Non-pigmented ciliary epithelial cell (primary cell): ENCODE measurements at places on chromosomes 2 and 18.

DNA sequence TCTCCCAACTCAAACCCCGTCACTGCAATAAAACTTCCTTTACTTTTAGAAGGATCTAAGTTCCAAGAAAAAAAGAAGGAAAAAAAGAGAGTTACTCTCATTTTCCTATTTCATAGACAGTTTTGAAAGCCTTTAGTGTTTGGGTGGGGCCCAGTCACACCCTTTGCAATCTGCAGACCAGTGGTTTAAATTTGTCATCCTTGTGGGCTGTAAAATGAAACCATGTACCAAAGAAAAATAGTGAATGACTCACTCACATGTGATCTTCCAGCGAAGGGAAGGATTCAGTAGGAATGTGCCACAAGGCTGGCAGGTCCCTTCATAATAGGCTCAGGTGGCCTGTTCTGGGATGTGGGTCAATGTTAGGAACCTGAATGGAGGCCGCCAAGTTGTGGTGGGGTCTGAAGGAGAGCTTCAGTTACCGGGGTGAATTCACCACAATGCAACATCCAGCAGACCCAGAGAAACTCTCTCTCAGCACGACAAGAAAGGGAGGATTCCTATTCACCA, 28.3 kb downstream of the ANXA4 start:
- DNase-seq = no peak

DNA sequence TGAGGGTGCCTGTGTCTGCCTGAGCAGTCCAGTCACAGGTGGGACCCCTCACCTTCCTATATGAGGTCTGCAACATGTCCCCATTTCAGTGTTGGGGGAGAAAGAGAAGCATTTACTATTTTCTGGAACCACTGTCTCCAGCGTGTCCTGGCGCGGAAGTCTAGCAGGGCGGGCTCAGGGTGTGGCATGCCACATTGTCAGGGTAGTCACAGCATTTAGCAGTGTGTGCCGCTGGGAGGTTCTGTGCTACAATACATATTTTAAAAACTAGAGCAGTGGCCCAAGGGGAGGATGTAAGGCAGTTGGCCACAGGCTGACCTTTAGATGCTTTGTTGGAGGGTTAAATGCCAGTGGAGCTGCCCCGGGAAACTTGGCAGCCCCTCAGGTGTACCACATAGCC, 12.5 kb downstream of the UBE2F start:
- DNase-seq = no peak

DNA sequence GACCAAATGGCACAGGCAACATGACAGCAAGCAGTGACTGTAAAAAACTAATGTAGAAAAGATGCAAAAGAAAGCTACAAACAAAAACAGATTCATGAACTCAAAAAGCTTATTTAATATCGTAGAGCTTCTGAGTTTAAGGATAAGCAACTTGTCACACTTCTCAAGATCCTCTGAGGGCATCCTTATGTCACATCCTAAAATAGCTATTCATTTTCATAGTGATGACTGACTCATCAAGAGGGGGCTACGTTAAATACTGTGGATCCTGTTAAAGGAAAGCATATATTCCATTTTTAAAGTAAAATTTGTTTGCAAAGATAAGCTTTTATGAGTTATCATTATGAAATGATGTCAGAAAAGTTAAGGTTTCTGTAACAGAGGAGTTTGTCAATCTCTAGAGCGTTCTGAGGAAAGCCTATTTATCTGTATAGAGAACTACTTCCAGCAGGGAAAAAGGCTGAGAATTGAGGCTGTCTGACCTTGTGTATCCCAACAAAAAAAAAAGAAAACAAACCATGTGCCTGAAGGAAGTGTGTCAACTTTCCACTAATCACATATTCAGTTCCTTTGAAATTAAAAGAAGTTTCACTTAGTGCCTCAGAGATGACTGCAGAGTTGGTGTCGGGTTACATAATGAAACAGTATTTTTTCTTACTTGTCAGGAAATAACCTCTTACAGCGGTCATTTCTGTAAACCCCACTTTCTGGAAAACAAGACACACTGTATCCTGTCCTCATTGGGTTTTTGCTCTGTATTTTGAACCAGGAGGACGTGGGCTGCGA, 115.5 kb downstream of the ESCO1 start:
- DNase-seq = peak; percentile 10

GRCh38 chr2:206217166-206217565, 57.3 kb upstream of the ZDBF2 start:
- DNase-seq = no peak

GRCh38 chr2:144477281-144477956, 42.5 kb downstream of the ZEB2 start:
- no peak for DNase-seq

DNA sequence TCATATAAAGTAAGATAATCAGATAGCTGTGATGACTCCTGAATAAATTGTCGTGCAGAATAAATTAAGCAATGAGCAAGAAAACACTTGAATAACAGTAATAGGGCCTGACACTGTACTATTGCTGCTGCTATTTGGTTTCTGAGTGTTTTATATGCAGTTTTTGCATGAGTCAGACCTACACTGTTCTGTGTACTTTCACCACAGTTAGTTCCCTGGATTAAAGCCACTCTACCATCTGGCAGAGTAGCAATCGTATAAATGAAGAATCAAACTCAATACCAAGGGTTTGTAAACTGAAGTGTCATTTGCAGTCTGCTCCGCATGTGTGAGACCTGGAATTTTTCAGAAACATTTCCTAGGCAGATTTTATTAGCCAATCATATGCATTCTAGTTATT, 398.6 kb upstream of the CDH7 start:
- no peak for DNase-seq

DNA sequence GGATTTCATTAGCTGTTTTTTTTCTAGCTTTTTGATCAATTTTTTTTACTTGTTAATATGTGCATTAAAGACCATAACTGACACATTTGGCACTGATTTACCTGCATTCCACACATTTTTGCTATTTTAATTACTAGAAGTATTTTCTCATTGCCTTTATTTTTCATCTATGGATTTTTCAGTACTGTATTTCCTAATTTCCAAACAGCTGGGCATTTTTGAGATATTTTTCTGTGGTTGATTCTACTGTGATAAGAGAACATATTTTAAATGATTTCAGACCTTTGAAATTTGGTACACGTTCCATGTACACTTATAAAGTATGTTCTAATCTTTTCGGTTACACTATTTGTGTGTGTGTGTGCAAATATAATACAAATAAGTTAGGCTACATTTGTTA, 135.3 kb downstream of the PARD3B start:
- DNase-seq = no peak

- DNase-seq = no peak
Measured at GRCh38 chr18:3457261-3457724, 7.3 kb downstream of the TGIF1 start.

DNA sequence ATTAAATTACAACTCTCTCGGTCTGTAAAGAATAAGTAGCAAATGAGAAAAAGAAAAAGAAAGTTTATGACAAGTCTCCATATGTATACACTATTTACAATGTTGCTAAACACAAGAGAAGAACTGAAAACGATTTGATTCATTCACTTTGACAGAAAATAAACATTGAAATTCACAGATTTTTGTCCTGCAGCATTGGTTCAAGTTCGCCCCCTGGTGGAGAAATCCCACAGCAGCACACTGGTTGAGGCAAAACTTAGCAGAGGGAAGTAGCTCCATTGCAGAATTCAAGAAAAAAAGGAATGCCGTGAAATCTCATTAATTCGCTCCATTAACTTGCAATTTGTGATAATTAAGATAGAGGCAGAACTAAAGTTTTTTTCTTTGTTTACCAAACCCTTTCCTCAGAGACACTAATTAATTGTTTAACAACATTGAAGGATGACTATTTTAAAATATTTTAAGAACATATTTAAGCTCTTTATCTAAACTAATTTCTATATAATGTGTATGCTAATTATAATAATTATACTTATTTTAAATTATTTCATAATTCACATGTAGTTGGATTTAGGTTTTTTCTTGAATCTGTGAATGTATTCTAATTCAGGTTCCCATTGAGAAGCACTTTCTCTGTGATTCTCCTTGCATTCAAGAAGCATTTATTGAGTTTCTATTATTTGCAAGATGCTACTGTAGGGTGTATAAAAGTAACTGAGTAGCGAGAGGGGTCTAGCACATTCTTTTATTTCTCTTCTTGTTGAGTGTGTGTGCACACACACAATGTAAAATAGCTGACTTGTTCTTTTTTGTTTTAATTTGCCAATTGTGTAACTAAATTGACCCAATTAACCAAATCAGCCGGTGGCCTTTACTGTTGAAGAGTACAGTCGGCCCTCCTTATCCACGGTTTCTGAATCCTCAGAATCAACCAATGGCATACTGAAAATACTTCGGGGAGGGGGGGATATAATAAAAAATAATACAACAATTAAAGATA, 74.1 kb downstream of the COL4A3 start:
- DNase-seq = no peak

DNA sequence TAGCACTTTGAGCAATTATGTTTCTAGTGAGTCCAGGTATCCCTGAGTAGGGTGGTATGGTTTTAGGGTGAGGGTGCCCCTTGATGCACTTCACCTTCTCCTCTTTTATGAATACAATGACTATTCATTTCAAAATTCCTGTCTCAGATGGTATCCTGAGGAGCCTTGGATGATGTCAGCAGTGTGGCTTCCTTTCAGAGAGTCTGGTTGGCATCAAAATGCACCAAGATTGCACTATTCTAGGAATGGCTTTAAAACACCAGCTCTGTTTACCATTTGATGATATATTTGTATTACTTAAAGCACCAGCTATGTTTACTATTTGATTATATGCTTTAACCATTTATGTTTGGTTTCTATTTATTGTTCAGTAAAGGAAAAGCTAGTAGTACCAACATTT, 141.0 kb downstream of the FMNL2 start:
- no peak for DNase-seq

DNA sequence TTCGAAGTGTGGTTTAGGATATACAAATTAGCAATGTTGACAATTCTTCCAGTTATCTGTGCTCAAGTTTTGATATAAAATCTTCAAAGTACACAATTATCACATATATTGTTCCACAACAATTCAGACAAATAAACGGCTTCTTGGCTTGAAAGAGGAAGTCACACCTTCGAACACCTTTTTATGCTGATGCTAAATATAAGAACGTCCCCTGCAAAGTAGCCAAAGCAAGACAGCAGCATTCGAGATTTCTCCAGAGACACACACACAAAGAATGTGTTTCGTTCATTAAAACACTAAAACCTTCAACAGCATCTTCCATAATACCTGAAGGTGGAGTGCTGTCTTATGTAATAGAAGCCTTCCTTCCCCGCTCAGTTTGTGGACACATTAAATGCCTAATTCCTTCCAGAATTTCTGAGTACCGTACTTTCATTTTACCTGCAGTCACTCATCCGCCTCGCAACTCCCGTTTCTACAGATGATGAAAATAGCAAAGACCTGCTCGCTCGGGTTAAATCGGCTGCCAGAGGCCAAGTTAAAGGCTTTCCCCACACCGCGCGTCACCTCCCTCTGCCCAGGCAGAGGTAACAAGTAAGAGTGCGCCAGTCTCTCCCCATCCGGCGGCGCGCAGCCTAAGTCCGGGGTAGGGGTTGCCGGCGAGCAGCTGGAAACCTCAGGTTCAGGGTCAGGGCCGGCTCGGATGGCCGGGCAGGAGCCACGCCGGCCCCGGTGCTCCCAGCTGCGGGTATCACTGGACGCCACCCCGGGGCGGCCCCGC, 847 bp downstream of the SERPINE2 start:
- no peak for DNase-seq

GRCh38 chr2:236588932-236589592, 19.4 kb downstream of the ACKR3 start:
- no peak for DNase-seq

- no peak for DNase-seq
Measured at GRCh38 chr2:205133544-205133943, 548.8 kb upstream of the NRP2 start.

DNA sequence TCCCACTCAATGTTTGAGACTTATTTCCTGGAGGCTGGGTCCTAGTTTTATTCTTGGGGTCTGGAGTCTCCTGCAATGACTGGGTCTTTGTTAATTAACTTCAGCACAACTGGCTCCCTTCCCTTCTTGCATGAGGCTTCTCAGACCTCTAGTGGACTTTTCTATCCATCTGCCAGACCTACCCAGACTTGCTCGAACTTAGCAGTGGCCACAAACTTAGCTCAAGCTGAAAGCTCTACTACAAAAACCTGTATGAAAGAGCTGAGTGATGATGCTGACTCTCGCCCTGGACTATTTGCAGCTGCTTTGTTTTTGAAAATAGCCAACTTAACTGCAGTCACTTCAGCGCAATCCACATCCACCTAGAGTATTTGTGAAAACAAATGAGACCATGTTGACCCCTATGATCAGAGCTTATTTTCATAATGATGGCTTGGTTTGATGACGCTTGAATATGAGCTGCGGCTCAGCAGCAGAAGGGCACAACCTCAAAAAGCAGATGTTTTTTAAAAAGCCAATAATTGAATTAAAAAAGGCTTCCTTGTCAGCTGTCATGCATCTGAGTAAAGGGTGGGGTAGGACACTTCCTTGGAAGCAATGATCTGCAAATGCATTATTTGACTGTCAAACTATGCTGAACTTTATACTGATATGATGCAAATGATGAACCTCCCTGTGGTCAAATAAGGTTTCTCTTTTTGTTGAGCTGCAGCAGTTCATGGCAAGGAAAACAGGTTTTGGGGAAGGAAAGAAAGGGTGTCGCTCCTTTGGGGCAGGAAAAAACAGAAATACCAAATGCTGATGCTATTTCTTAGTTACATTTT, 10.6 kb upstream of the ANXA4 start:
- DNase-seq = no peak

DNA sequence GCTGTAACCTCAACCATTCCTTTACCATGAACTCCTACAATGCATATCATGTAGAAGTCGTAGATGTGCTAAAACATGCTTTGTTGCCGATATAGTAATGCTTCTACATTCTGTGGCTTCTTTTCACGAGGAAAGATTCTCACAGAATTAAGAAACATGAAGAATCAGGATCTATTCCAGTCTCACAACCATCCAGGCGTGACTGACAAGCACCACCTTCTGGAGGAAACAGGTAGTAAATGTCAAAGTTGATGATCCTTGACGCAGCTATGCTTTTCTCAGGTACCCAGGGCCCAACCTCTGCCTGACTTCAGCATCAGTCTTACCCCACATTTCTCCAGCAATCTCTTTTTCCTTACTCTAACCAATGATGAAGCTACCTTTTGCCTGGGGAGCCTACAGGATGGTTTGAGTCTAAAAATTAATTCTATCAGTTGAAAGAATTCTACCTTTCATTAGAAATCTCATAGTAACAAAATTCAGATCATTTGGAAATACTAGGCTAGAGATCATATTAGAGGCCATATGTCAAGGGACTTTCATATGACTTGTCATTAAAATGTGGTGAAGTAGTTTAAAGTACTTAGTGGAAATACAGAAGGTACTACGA, 123.3 kb upstream of the RND3 start:
- DNase-seq = no peak

DNA sequence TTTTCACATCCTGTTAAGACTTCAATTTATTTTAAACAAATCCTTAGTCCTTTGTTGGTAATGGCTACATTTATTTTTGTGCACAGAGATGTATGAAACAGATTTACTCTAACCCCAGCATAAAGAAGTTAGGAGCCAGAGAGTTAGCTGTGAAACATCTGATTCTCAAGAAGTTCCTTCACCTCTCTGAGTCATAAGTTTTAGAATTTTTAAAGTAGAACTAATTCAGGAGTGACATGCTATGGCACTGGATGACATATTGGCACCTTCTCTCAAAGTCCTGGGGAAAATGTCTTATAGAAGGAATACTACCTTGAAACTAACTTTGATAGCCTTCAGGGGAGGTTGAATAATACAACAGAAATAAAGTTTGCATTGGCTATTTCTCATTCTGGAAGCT, 6.4 kb upstream of the DSG2 start:
- DNase-seq = no peak
